Calu3 (cell line): ENCODE measurements at places on chromosomes 5 and 9. TPM values are rescaled to one million over a fixed set of nuclear protein-coding genes. Genes with fewer than 3 reads are reported as not detected.
A peak's percentile ranks its signal among the peaks of the same experiment; 100 is the strongest.

Gene PITX1
- total RNA-seq: 12.1 and 12.9 TPM in 2 replicates

Gene CDH9
- not detected in 2 replicates for total RNA-seq

Gene OTP
- 0.12 TPM in 1 of 2 replicates, not detected in the other for total RNA-seq

Gene TRIM7
- 1.8 and 2.4 TPM in 2 replicates for total RNA-seq

Gene SYK
- 14.8 and 16.3 TPM in 2 replicates for total RNA-seq

Gene LCP2
- not detected in 2 replicates for total RNA-seq

Gene ANKRD34B
- total RNA-seq: 0.29 and 0.40 TPM in 2 replicates

Gene IL5
- not detected in 2 replicates for total RNA-seq

GRCh38 chr9:123162360-123162759 is 106.0 kb downstream of the STRBP start:
- DNase-seq: no peak

- DNase-seq: no peak
Observed at GRCh38 chr5:40667161-40667663, 12.5 kb upstream of the PTGER4 start.

- no peak for DNase-seq
Observed at GRCh38 chr5:174195517-174195916, 150.0 kb downstream of the NSG2 start.

DNA sequence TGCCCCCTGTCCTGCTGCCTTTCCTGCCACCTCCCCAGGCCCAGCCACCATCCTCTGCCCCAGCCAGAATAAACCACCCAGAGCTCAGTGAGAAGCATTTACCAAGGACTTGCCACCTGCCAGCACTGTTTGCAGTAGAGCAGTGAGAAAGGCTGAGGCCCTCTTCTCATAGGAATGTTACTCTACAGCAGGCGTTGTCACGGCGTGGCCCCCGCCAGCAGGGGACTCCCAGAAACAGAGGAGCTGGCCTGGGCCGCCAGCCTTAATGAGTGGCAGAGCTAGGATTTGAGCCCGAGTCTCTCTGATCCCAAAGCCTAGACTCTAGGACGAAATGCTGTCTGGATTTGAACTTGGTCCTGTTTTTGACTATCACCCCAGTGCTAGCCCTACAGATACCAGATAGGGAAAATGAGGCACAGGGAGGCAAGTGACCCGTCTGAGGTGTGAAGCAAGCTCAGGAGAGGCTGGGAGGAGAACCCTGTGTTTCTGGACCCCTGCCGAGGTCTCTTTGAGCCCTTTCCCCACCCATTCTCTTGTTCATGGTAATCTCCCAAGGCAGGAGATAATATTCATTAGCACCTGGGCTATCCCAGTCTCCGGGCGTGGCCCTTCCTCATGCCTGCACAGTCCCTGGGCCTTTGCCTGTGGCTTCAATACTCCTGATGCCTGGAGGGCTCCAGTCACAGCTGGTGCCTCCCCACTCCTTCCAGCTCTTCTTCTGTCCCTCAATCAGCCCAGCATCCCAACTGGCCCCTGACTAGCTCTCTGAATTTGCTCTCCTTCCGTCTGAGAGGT is 30.7 kb downstream of the HRH2 start:
- no peak for DNase-seq

- DNase-seq: no peak
Observed at GRCh38 chr9:1261879-1262766, 212.0 kb downstream of the DMRT2 start.

DNA sequence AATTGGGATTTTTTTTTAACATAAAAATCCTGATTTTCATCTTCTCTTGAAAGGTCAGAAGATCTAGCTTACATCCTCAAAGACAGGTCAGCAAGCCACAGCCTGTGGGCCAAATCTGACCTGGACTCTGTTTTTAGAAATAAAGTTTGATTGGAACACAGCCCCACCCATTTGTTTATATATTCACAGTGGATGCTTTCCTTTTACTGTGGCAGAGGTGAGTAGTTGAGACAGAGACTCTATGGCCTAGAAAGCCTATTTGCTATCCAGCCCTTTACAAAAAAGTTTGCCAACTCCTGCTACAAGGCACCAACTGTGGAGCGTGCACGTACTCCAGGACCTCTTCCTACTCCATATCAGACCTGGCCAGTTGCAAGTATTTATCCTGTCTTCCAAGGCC is 13.4 kb upstream of the CCNJL start:
- no peak for DNase-seq

DNA sequence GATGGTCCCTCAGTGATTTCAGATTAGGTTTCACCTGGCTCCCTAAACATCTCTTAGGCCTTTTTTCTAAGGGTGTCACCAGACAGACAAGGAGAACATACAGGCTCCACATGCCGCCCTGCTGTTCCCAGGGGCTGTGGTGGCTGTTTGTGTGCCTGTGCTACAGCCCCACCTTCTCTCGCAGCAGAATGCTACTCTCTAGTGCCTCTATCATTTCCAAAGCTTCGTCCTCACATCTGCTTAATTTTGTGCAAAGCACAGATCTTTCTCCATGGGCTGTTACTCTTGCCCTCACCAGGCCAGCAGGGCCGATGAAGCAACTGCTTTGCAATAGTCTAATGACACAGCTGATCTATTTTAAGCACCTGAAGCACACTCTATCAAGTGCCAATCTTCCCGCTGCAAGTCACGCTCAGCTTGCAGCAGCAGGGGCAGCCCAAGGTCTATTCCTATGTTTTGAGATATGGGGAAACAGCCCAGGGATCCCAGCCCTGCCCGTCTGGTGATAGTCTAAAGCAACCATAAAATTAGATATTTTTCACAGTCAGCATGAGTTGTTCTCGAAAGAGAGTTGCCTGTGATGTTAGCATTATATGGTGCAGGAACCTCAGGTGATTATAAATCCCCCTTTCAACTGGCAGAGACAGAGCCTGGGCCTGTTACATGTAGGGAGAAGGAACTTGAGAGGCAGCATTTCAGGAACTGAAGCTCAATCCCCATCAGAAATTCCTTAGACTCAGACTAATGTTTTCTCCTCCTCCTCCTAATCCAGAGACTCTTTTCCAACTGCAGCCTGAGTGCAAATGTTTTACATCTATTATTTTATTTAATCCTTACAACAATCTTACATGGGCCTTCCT is 12.7 kb downstream of the ABLIM3 start:
- DNase-seq: peak; percentile 60

DNA sequence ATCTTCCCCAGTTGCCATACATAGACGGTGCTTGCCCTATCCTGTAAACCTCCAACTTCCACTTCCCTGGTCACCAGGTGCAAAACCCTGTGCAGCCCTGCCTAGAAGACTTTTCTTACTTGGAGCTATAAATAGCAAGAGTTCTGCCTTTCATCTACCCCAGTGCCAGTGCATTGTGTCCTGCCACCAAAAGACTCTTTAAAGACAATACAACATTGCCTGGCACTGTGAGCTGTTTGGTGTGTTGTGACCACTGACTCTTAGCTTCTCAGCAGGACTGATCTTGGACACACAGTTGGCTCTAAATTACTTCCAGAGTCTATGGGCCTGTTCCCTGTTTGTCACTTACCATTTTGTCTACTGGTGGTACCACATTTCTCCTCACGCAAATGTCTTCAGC is 608.1 kb downstream of the CDH9 start:
- DNase-seq: no peak

DNA sequence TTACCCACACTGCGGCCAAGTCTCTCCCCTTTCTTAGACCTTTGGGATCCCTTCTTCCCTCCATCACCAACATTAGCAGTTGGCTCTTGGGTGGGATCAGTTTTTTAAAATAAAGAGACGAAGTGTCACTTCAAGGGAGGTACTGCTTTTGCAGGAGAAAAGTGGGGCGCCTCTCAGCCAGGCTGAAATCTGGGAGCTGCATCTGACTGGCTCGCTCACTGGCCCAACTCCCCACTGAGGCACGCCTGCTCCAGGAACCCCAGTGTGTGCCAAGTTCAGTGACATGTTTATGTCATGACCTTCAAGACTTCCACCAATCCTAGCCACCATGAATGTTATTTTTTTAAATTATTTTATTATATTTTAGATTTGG is 130.5 kb downstream of the MVB12B start:
- DNase-seq: no peak

GRCh38 chr9:105143136-105143430 is 101.4 kb upstream of the SLC44A1 start:
- DNase-seq: no peak

DNA sequence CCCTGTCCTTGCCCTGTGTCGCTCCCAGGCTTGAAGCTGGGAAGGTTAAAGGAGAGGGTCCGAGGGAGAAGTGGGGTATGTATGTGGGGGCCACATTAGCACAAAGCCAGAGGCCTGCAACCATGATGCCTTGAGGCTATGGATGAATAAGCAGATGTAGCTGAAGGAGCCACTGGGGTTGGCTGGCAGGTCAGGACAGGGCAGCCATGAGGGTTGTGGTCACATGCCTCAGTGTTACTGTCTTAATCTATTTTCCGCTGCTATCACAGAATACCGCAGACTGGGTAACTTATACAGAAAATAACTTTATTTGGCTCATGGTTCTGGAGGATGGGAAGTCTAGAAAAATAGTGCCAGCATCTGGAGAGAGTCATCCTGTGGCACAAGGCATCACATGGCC is 9.2 kb upstream of the GRHPR start:
- DNase-seq: no peak

GRCh38 chr5:109942646-109943045 is 252.9 kb downstream of the MAN2A1 start:
- DNase-seq: no peak

- DNase-seq: no peak
Observed at GRCh38 chr5:141822144-141822543, 56.1 kb downstream of the PCDH1 start.

DNA sequence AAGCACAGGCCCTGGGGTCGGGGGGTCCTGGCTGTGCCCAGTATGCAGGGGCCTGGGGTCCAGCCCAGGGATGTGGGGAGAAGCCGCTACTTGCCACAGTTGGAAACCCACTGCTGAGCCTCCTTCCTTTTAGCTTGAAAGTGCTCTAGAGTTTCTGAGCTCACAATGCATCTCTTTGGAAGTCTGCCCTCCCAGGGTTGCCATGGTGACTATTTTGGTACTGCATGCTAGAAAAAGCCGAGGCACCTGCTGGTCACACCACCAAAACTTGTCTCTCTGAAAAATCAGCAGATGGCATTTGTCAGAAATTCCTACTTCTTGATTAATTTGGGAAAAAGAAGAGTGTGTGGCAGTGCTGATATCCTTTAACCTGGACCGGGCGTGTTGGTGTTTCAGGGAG is 151.8 kb downstream of the SEC61B start:
- DNase-seq: no peak

- DNase-seq: no peak
Observed at GRCh38 chr9:77826621-77827020, 178.5 kb upstream of the GNA14 start.

DNA sequence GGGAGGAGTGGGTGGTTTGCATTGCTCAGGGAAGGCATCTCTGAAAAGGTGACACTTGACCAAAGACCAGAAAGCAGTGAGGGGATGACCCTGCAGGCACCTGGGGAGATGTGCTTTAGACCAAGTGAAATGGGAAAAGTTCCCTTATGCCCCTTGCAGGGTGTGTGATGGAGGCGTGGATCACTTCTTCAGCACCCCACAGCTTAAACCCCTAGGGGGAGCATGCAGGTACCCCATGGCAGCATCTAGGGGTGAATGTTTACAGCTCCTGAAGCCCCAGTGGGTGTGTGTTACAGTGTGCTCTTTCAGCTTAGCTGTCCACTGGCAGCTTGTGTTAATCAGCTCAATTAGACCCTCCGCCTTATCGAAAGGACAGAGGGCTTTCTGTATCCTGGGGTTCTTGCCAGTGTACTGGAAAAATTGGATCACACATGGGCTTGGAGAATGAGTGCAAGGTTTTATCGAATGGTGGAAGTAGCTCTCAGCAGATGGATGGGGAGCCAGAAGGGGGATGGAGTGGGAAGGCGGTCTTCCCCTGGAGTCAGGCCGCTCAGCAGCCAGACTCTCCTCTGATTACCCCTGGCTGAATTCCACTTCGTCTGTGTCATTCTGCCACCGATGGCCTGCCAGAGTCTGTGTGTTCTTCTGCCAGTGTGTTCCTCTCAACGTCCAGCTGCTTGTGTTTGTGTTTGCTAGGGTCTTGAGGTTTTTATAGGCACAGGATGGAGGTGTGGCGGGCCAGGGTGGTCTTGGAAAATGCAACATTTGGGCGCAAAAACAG is 6.3 kb downstream of the BHMT2 start:
- no peak for DNase-seq

GRCh38 chr5:78647838-78648358 is 674 bp downstream of the LHFPL2 start:
- peak; percentile 62 for DNase-seq

DNA sequence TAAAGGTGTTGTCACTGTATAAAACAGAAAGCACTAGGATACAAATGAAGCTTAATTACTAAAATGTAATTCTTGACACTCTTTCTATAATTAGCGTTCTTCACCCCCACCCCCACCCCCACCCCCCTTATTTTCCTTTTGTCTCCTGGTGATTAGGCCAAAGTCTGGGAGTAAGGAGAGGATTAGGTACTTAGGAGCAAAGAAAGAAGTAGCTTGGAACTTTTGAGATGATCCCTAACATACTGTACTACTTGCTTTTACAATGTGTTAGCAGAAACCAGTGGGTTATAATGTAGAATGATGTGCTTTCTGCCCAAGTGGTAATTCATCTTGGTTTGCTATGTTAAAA is 43.8 kb downstream of the NDFIP1 start:
- DNase-seq: no peak

- DNase-seq: peak; percentile 59
Observed at GRCh38 chr9:27528076-27528885, 1.3 kb downstream of the MOB3B start.

GRCh38 chr5:87229780-87230179 is 37.9 kb upstream of the RASA1 start:
- no peak for DNase-seq

- DNase-seq: no peak
Observed at GRCh38 chr5:167592114-167592513, 699.3 kb upstream of the WWC1 start.

GRCh38 chr9:132584601-132585560 is 2.5 kb downstream of the BARHL1 start:
- no peak for DNase-seq

DNA sequence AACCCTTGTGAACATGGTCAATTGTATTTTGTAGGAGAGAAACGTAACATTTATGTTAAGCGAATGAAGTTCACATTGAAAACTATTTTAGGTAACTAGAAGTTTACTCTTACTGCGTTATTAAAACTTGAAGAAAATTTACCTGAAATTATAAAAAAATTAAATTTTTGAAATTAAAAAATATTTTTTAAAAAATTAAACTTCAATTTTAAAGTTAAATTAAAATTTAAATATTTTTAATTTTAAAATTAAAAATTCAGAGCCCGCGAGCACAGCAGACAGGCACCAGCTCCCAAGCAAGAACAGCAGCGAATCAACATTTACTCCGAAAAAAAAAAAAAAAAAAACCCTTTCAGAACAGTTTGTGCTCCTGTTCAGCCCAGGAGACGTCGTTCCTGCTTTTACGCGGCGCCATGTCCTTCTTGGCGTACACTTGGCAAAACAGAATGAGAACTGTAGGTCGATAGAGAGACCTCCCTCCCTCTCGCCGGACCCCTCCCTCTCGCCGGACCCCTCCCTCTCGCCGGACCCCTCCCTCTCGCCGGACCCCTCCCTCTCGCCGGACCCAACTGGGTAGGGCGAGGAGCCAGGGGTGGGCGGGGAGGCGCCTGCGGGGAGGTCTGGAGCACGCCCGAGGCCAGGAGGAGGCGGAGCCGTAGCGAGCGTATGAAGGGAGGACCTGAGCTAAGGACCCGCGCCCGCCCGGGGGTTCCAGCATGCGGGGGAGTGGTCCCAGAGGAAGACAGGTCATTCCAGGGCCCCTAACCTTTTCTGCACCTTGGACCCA is 235.8 kb downstream of the ROR2 start:
- DNase-seq: peak; percentile 59
